Cardiac atrium fibroblast (primary cell): ENCODE measurements at places on chromosomes 7 and 10. TPM values are rescaled to one million over a fixed set of nuclear protein-coding genes. Genes with fewer than 3 reads are reported as not detected.

CYP2C8 gene
- not detected in 2 replicates for total RNA-seq

EPHB6 gene
- total RNA-seq: 5.7 and 6.5 TPM in 2 replicates

HOXA2 gene
- total RNA-seq: not detected in 2 replicates

UNC5B gene
- total RNA-seq: 54.9 and 89.7 TPM in 2 replicates

SOSTDC1 gene
- not detected in 2 replicates for total RNA-seq

IFIT3 gene
- total RNA-seq: 8.5 and 14.7 TPM in 2 replicates

MKI67 gene
- total RNA-seq: 5.1 and 8.3 TPM in 2 replicates

STRA8 gene
- total RNA-seq: not detected in 2 replicates

HMX2 gene
- not detected in 2 replicates for total RNA-seq

THSD7A gene
- 2.6 and 3.1 TPM in 2 replicates for total RNA-seq

ADAP1 gene
- total RNA-seq: 11.4 and 13.9 TPM in 2 replicates

GPR85 gene
- 0.16 TPM in 1 of 2 replicates, not detected in the other for total RNA-seq

SFTPA1 gene
- not detected in 2 replicates for total RNA-seq

ATP6V0A4 gene
- total RNA-seq: not detected in 2 replicates

CNNM1 gene
- 0.16 and 0.54 TPM in 2 replicates for total RNA-seq

MNX1 gene
- total RNA-seq: not detected in 2 replicates

ADARB2 gene
- not detected in 2 replicates for total RNA-seq

OR13A1 gene
- not detected in 2 replicates for total RNA-seq
